GM04504 (cell line): ENCODE measurements at places on chromosomes 11 and 22.
A peak's percentile ranks its signal among the peaks of the same experiment; 100 is the strongest.

DNA sequence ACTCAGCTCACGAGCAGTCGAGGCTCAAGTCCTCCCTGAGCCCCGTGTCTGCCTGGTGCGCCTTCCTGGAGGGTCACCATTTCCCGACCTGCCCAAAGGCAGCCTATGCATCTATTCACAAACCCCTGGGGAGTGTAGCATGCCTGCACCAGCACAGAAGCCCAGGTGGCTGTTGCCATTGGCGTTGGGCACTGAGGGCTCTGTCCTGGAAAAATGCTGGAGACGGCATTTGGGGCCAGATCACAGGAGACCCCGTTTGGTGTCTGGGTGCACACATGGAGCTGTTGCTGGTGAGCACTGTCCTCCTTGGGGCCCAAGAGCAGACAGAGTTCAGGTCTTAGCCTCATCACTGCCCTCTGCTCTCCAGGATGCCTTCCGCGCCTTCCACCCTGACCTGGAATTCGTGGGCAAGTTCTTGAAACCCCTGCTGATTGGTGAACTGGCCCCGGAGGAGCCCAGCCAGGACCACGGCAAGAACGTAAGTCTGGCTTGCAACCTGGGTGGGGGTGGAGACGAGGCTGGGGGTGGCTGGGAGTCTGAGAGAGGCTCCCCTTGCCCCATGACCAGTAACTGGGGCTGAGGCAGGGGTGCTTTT, 9.4 kb downstream of the FADS2 start:
- DNase-seq, result no peak

GRCh38 chr11:48106166-48106565, 110.4 kb upstream of the OR4B1 start:
- DNase-seq, result no peak

DNA sequence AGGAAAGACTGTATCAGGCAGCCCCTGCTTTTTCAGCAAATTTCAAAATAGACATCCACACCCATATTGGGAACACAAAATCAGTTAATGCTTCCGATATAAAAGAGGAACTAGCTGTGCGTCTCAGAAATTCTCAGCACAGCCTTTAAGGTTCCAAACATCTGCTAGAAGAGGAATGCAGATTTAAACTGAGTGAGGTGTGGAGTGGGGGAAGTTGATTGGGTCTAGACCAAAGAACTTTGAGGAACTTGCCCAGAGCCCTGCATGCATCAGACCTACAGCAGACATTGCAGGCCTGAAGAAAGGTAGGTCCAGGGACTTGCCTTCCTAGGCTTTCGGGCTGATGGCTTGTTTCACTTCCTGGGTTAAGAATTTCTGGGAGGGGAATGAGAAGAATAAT, at the start of gene MS4A4A:
Gene MS4A4A (plus strand): TSS at position 255 of the 400 bp plus-strand sequence. CDS start 10 bp downstream, at position 265.
- no peak for DNase-seq

DNA sequence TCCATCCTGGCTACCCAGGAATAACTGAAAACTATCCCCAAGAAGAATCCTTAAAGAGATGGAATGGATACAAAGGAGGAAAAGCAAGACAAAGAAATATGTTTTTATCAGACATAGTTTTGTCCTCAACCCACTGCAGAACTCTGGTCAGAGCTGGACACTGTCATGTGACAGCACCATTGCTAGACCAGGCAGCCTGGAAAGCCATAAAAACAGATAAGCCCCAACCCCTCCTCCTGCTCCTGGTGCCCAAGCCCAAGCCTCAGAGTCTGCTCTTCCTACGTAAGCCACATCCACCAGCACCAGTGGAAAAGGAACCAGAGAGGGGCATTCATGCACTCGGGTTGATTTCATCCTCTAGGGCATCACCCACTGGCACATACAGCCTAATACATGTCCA, 116.9 kb downstream of the TRIM29 start:
- no peak for DNase-seq

DNA sequence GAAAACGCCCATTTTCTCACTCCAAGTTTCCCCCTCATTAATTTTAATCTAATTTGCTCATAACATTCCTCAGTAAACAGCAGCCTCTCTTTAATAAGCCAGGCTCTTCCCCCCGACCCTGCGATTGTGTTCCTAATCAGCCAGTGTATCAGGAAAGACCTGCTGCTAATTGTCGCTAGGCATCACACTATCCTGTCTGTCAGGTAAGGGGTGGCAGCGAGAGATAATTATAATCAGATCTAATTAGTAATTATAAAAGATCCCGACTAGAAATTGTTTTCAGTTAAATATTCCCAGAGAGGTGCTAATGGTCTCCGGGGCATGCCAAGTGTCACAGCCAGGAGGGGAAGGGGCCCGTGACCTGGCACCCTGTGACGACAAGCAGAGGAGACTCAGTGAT, 142.8 kb downstream of the ST3GAL4 start:
- DNase-seq, result no peak

GRCh38 chr11:1208394-1209261, 14.2 kb upstream of the MUC5B start:
- no peak for DNase-seq

GRCh38 chr22:31092161-31092560, 11.0 kb downstream of the SMTN start:
- no peak for DNase-seq

DNA sequence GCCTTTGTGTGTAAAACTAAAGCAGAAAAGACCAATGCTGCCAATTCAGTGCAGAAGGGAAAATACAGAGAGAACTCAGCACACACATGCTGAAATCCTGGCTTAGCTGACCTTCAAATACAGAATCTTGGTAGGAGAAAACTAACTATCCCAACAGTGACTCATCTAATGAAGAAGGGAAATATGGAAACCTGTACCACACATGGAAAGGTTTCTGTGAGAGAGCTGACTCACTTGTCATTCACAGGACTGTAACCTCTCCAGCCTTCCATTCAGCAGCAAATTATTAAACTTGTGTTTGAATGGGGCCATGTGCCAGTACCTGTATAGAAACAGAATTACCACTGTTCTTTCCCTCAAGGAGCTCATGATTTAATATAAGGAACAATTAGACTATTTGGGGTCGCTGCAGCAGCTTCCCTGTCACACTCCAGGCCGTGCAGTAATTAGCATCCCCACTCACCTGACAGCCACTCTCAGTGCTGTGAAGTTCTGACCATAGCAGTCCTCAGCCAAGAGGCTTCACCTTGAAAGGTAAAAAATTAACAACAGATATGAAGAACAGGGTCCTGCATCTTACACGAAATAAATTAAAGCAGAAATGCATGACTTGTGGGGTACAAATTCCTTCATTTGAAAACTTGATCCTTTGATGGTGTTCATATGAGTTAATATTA, 53.9 kb downstream of the MSANTD4 start:
- DNase-seq, result no peak

DNA sequence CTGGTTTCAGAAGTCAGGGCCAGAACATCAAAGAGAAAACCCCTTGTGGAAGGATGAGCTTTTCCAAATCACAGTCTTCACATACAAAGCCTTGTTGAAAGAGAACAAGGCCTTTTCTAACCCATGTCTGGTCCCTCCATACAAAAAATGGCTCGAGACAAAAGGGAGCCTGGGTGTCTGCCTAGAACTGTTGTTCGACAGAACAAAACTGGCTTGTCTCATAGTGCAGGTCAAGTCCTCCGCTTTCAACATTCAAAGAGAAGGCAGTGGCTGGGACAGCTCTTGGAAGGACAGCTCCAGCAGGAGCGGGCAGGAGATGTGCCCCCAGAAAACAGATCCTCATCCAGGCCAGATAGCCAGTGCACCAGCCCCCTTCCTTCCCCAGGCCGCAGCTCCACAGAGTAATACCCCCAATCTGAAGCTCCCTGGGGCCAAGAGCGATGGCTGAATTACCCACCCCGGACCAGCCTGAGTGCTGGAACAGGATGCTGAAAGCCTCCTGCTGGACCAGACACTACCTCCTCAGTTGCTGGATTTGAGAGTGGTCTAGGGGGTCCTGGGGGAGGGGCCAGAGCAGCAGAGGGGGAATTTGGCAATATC, 27.6 kb downstream of the USH1C start:
- DNase-seq, result no peak

GRCh38 chr11:61516191-61516590, 7.6 kb downstream of the LRRC10B start:
- no peak for DNase-seq

- DNase-seq, result no peak
These were observed 33.3 kb upstream of the KCNJ11 start for GRCh38 chr11:17421781-17422180.

DNA sequence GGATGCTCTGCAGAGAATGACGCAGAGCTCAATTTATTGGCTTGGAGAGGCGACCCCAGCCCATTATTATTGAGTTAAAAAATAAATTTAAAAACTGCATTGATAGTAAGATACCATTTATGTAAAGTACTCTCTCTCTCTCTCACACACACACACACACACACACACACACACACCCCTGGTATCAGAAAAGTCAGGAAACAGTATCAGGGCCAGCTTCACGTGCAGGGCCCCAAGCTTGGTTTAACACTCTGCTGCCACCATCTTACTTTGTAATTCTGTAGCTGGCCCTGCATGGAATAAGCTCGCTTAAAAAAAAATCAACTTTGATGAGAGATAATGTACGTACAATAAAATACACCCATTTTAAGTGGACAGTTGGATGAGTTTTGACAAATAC, 59.8 kb upstream of the CD5 start:
- no peak for DNase-seq

DNA sequence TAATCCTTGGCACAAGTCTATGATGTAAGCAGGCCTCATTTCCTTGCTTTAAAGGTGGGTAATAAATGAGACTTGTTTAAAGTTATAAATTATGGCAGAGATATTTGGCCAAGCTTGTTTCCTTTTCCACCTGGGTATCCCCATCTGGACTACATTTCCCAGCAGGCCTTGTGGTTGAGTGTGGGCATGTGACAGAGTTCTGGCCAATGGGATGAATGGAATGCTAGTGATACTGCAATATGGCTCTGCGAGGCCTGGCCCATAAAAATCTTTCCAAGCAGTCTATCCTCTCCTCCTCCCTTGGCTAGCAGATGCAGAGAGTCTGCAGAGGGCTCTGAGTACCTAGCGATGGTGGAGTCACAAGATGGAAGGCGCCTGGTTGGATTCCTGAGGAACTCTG, 102.5 kb downstream of the TIMP3 start:
- no peak for DNase-seq

- no peak for DNase-seq
These were observed 71.7 kb downstream of the AMBRA1 start for GRCh38 chr11:46521961-46522681.

GRCh38 chr22:36541831-36542411, 13.0 kb upstream of the EIF3D start:
- peak; percentile 86 for DNase-seq

- DNase-seq, result peak; percentile 81
These were observed 57.4 kb downstream of the JAM3 start for GRCh38 chr11:134126217-134126822.

DNA sequence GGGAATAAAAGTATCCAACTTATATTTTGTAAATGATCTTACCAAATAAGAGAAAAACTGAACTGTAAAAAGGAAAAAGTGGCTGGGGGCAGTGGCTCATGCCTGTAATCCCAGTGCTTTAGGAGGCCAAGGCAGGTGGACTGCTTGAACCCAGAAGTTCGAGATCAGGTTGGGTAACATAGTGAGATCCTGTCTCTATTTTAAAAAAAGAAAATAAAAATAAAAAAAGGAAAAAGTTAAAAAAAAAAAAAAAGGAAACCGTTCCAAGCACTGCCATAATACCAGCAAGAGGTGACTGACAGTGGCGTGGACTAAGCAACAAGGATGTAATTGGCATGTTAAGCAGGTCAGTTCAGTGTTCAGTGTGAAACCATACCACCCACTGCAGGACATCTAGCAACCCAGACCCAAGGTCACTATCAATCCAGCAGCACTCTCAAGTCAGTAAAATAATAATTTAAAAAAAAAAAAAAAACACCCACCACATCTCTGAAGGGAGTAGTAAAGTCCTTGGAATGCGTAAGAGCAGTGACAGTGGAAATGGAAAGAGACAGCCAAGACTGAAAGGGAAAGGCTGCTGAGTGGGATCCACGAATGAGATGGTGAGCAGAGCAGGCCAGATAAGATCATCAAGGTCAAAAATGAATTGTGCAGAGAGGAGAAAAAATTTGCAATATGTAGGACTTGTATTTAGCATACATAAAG, 43.6 kb downstream of the MAPK1 start:
- DNase-seq, result no peak

- DNase-seq, result no peak
These were observed 3.1 kb upstream of the SH3BP1 start for GRCh38 chr22:37636186-37636948.

GRCh38 chr11:111975076-111975806, 38.1 kb downstream of the DIXDC1 start:
- no peak for DNase-seq

- no peak for DNase-seq
These were observed 3.1 kb upstream of the TMEM218 start for GRCh38 chr11:125114518-125114917.

- DNase-seq, result no peak
These were observed 21.6 kb downstream of the ZFTA start for GRCh38 chr11:63747011-63747410.

DNA sequence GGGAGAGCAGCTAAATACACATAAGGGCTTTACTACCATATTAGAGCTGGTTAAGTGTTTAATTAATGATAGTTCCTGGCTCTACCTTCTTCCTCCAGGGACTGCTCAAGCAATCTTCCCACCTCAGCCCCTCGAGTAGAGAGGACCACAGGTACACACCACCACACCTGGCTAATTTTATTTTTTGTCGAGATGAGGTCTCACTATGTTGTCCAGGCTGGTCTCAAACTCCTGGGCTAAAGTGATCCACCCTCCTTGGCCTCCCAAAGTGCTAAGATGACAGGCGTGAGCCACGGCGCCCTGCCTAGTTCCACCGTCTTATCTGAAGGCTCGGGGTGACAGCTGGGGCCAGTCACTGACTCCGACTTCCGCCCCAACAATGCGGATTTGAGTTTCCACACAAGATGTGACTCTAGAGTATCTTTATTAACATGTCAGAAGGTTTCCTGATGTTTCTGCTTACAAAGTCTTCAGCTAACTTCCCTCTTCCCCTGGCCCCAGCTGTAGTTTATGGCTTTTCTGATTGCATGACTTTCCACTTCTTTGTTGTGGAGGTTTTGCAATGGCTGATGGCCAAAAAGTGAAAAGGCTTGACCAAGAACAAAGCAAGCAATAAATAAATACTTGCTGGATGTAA, 16.8 kb downstream of the TPST2 start:
- DNase-seq, result peak; percentile 62

GRCh38 chr22:20140107-20140445, 8.5 kb downstream of the ZDHHC8 start:
- no peak for DNase-seq

GRCh38 chr22:44738347-44738715, 14.0 kb upstream of the ARHGAP8 start:
- DNase-seq, result no peak
